ENCODE measurements at places on chromosomes 2 and 18. TPM values are rescaled to one million over a fixed set of nuclear protein-coding genes. Genes with fewer than 3 reads are reported as not detected.

DNA sequence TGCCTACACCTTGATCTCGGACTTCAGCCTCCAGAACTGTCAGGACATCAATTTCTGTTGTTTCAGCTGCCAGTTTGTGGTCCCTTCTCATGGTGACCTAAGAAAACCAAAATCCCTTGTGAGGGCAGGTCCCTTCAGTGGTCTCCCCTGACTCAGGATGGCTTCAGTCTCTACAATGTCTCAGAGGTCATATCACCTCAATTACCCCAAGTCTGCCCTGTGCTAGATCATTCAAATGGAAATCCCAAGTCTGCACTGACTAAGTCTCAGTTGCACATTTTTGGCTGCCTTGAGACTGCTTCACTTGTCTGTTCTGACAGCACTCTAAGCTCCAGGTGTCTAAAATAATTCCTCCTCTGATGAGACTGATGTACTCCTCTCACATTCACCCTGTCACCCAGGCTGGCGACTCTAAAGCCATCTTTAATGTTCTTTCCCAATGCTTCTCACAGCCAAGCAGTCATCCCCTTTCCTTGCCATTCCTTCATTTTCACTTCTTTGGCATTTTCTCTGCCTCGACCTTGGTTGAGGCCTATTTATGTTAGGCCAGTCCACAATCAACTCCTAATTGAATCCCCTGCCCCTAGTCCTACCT is 470.8 kb downstream of the DLGAP1 start:
- DNase-seq: no peak

GRCh38 chr2:219299372-219299760 is 9.8 kb downstream of the PTPRN start:
- no peak for DNase-seq

DNA sequence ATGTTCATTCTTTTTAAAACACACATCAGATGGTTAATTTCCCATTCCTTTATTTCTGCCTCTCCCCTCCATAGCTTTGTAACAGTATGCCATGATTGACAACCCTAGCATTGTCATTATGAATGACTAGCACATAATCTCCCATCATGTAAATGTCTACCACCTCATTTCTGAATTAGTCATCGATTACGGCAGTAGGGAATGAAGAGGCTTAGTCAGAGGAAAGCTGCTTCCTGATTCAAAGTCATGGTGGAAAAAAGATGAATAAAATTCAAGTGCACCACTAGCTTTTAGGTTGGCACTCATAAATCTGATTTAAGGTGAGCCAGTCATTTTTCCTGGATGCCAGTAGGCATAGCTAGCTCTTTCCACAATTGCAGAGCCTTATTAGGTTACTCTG is 19.1 kb upstream of the ACMSD start:
- DNase-seq: no peak

DNA sequence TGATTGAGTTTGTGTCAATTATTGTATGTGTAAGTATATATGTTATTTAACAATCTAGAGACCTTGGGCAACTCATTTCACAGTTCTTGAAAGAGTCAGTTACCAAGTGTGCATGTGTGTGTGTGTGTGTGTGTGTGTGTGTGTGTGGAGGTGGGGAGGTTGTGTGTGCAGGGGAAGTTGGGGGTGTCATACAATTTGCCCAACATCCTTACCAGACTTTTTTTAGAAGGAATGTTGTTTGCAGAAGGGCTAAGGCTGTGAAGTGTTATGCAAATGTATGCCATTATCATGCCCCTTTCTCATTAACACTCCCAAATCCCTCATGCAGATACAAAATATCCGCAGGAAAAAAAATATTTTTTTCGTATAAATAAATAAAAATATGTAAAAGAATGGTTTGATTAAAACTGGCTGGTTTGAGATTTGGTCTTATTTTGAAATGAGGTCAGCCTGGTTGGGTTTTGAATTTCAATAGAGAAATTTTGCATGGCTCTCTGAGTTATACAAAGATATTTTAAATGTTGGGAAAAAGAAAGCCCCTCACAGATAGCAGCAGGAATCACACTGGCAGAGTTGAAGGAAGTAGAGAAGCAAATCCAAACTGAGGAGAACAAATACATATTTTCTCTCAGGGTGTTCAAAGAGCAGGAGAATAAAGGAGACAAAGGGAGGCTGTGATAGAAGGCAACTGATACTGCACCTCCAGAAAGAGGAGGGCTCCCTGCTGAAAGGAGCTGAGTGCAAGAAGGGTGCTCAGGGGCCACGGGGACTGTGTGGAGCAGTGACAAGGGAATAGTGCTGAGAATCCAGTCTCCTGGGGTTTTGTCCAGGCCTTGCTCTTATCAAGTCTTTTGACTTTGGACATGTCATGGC is 1365.5 kb upstream of the CELF4 start:
- DNase-seq: no peak

- DNase-seq: no peak
These were observed 186.1 kb upstream of the RBMS1 start for GRCh38 chr2:160679686-160680085.

Gene RAB31
- total RNA-seq: 16.6 TPM

Data from left colon (tissue), 2 donors.